H9 (cell line): ENCODE measurements at places on chromosomes 4 and X. TPM values are rescaled to one million over a fixed set of nuclear protein-coding genes. Genes with fewer than 3 reads are reported as not detected.

The MAGEB16 gene
- not detected in 2 replicates for total RNA-seq

The FRMD7 gene
- total RNA-seq: not detected in 2 replicates

The TDO2 gene
- not detected in 2 replicates for total RNA-seq

The NAT8L gene
- 13.9 and 14.7 TPM in 2 replicates for total RNA-seq

The PAK3 gene
- total RNA-seq: 7.5 and 7.8 TPM in 2 replicates

DNA sequence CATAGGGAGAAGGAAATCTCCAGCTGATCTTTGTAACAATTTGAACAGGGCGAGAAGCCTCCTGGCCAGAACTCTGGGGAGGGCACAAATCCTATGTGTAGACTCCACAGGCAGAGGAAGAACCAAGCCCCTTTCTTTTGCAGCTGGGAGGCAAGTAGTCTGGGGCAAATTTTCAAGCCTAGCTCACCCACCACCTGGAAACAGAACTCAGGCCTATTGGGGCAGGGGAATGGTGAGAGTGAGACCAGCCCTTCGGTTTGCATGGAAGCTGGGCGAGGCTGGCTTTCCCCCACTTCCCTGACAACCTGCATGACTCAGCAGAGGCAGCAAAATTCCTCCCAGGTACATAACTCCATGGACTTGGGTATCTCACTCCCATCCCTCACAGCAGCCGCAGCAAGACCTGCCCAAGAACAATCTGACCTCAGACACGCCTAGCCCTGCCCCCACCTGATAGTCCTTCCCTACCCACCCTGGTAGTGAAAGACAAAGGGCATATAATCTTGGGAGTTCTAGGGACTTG, 138.2 kb downstream of the EMCN start:
- no peak overlapping the region for H3K4me3 ChIP-seq
- no peaks in the 10 kb centered on the region; the same call in 1 of the 2 replicates for H3K4me1 ChIP-seq
- DNase-seq: no peak
- H3K36me3 ChIP-seq: peaks cover 3% of the 10 kb centered on the region; the same call in 1 of the 2 replicates
- no peak overlapping the region for H3K27ac ChIP-seq

DNA sequence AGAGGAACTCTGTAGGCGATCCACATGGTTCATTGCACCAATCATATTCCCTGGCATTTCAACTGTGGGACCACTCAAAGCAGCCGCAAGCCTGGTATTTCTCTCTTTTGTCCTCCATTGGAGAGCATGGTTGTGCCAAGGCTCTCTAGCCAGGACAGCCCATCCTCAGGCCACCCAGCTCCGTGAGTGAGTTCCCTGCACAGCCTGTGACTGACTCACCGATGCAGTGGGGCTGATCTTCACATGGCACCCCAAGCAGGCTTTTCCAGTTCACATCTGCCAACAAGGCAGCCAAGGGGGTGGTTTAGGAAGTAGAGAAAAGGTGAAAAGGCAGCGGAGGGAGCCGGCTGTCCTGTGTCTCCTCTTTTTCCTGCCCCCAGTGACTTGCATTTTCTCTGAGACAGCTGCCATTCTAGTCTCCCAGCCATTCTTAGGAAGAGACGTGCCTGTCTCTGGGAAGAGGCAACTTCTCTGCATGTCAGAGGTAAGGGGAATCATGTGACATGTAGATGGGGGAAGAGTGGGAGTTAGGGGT, 69.2 kb downstream of the MID1IP1 start:
- H3K27me3 ChIP-seq: no peaks in the 10 kb centered on the region
- peaks cover 15% of the 10 kb centered on the region; the same call in 1 of the 2 replicates for H3K4me1 ChIP-seq
- peak overlapping the region; percentile 47 for H3K4me3 ChIP-seq
- no peaks in the 10 kb centered on the region for H3K36me3 ChIP-seq
- H3K27ac ChIP-seq: peak overlapping the region; percentile 99

- no peaks in the 10 kb centered on the region for H3K36me3 ChIP-seq
- no peaks in the 10 kb centered on the region for H3K27me3 ChIP-seq
- no peak for DNase-seq
- H3K4me3 ChIP-seq: no peak overlapping the region
- no peak overlapping the region for H3K27ac ChIP-seq
These were observed 129.1 kb upstream of the STIM2 start for GRCh38 chr4:26731351-26732035.

- no peak for DNase-seq
- H3K36me3 ChIP-seq: no peaks in the 10 kb centered on the region
- H3K27me3 ChIP-seq: no peaks in the 10 kb centered on the region
- H3K27ac ChIP-seq: no peak overlapping the region
- H3K4me1 ChIP-seq: no peaks in the 10 kb centered on the region
These were observed 243.4 kb upstream of the STS start for GRCh38 chrX:6904156-6904555.

DNA sequence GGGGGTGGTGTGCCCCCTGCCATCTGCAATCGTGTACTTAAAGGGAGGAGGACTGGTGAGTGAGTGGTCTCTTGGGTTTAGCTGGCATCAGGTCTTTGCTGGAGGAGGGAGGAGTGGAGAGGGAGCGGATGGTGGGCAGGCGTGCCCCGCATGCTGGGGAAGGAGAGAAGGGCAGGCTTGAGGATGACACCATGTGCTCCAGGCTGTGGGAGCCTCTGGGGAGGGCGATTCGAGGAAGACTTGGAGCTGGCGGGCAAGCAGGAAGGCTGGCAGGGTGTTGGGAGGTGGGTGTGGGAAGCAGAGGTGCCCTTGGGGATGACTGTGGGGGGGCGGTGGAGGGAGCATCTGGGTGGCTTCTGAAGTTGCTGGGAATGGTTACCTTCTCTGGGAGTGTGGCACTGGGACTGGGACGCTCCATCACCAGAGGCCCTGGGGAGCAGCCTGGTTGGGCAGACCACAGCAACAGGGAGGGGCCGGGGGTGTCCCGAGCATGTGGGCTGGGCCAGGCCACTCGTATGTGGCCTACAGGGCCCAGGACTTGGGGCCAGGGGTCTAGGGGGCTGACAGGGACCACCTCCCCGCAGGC, 30.8 kb upstream of the AFAP1 start:
- H3K4me3 ChIP-seq: no peak overlapping the region
- H3K27me3 ChIP-seq: no peaks in the 10 kb centered on the region
- H3K27ac ChIP-seq: no peak overlapping the region
- no peak for DNase-seq

DNA sequence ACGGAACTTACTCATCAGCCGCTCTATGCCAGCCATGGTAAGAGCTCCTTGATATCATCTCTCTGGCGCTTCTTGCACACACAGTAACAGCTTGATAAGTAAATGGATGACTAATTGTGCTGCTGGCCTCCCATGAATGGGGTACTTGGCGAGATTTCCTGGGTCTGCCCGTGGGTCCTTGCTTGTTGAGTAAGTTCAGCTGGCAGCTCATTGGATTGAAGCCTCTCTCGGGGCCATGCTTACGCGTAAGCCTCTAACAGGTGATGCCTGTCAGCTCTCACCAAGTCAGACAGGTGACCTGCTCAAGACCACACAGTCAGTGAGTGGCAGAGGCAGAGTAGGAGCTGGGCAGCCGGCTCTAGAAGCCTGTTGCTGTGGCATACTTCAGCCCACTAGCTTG, 7.7 kb downstream of the NSG1 start:
- H3K4me3 ChIP-seq: no peak overlapping the region
- no peak for DNase-seq
- no peak overlapping the region for H3K27ac ChIP-seq
- H3K27me3 ChIP-seq: no peaks in the 10 kb centered on the region
